Regular cardiac myocyte (primary cell): ENCODE measurements at places on chromosomes 2 and 18. TPM values are rescaled to one million over a fixed set of nuclear protein-coding genes. Genes with fewer than 3 reads are reported as not detected.

CMPK2 gene
- total RNA-seq = 0.38 and 0.56 TPM in 2 replicates

VSNL1 gene
- 0.38 and 0.85 TPM in 2 replicates for total RNA-seq

POLR1A gene
- total RNA-seq = 9.0 and 17.6 TPM in 2 replicates

NTSR2 gene
- not detected in 2 replicates for total RNA-seq

XIRP2 gene
- total RNA-seq = under 0.01 TPM in 1 of 2 replicates, not detected in the other

REEP1 gene
- under 0.01 and 0.28 TPM in 2 replicates for total RNA-seq

CNGA3 gene
- not detected in 2 replicates for total RNA-seq

SLC9A4 gene
- total RNA-seq = not detected in 2 replicates

CYTIP gene
- total RNA-seq = 5.0 and 5.9 TPM in 2 replicates

QPCT gene
- total RNA-seq = 3.8 and 35.0 TPM in 2 replicates

FSHR gene
- not detected in 2 replicates for total RNA-seq

APCDD1 gene
- total RNA-seq = 0.19 TPM in 1 of 2 replicates, not detected in the other

SKOR2 gene
- not detected in 2 replicates for total RNA-seq

CNPPD1 gene
- 16.3 and 25.7 TPM in 2 replicates for total RNA-seq

IRS1 gene
- 7.9 and 19.6 TPM in 2 replicates for total RNA-seq

MEP1B gene
- under 0.01 TPM in 1 of 2 replicates, not detected in the other for total RNA-seq

HOXD11 gene
- total RNA-seq = under 0.01 and 0.28 TPM in 2 replicates

ABCG5 gene
- total RNA-seq = not detected in 2 replicates
